ENCODE measurements at places on chromosomes 5 and 9.

- no peak for DNase-seq
Measured at GRCh38 chr9:76691517-76692313, 72.5 kb upstream of the PCA3 start.

DNA sequence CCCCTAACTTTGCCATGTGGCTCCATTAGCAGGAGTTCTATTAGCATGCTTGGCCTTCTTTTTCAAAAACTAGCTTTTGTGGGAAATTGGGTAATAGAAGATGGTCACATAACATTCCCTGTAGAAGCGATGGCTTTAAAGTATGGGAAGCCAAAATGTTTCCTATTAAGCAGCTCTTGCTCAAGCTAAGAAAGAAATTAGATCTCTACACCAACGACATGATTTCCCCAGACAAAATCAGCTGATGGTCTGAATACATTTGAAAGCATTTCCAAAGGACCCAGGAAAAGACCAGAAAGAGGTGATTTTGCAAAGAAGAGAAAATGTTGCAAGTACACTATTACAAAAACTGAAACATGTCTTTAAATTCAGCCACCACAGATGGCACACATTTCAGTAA, 4.8 kb upstream of the NFIL3 start:
- DNase-seq: no peak

DNA sequence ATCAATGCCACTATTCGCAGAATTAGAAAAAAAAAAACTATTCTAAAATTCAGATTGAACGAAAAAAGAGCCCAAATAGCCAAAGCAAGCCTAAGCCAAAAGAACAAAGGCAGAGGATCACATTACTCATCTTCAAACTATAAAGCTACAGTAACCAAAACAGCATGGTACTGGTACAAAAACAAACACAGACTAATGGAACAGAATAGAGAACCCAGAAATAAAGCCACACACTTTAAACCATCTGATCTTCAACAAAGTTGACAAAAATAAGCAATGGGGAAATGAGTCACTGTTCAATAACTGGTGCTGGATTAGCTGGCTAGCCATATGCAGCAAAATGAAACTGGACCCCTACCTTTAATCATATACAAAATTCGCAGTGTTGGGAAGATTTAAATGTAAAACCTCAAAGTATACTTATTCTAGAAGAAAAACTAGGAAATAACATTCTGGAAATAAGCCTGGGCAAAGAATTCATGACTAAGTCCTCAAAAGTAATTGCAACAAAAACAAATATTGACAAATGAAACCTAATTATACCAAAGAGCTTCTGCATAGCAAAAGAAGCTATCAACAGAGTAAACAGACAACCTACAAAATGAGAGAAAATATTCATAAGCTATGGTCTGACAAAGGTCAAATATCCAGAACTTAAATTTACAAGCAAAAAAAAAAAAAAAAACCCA, 153.7 kb downstream of the NDUFS4 start:
- no peak for DNase-seq

DNA sequence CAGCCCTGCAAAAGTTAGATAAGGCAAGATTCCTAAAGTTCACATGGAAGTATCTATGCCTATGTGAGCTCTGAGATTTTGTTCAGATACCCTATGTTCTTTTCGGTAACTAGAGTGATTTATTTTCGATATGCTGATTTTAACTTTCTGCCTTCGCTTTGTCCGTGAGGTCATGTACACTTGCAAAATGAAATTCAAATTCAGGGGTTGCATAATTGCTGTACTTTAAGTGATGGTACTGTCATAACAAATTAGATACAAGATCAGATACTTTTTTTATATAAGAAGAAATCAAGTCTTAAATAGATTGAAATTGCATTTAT, 350 bp upstream of the ECPAS start:
- no peak for DNase-seq

DNA sequence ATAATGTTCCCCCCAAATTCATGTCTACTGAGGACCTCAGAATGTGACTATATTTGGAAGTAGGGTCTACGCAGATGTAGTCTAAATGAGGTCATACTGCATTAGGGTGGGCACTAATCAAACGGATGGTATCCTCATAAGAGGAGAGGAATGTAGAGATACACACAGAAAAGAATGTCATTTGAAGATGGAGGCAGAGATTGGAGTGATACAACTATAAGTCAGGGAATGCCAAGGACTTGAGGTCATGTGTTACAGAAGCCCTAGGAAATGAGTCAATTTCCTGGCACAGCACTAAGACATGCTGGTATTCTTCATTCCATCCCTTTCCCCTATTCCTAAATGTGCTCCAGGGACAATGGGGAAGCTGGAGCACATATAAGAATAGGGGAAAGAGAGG, 758 bp upstream of the PDCD1LG2 start:
- no peak for DNase-seq

- DNase-seq: no peak
Measured at GRCh38 chr5:44099643-44100042, 289.6 kb downstream of the FGF10 start.

DNA sequence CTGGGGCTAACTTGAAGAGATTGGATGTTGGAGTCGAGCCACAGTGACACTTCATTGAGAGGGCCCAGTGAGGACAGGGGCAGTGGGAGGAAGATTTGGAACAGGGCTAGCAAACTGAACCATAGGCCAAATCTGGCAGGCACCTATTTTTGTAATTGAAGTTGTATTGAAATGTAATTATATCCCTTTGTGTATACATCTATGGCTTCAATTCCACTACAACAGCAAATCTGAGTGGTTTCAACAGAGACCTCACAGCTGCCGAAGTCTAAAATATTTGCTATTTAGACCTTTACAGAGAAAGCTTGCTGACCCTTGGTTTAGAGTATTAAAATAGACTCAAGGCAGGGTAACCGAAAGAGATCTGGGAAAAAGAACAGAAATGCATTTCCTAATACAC, 4.7 kb upstream of the TNFSF8 start:
- DNase-seq: no peak

DNA sequence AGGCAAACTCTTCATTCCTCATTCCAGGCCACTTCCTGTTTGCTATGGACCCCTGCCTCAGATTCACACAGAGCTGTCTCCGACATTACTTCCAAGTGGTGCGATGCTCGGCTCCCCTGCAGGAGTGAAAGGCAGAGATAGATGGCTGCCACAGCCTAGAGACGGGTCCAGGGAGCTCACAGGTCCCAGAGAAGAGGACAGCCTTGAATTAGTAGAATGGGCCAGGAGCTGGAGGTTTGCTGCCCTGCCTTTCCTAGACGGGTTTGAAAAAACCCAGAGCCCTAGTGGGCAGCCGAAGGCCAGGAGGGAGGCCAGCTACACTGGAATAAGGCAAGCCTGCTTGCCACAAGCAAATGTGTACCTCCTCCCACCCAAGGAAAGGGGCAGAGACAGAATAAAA, 1.8 kb downstream of the ANKRD34B start:
- no peak for DNase-seq

DNA sequence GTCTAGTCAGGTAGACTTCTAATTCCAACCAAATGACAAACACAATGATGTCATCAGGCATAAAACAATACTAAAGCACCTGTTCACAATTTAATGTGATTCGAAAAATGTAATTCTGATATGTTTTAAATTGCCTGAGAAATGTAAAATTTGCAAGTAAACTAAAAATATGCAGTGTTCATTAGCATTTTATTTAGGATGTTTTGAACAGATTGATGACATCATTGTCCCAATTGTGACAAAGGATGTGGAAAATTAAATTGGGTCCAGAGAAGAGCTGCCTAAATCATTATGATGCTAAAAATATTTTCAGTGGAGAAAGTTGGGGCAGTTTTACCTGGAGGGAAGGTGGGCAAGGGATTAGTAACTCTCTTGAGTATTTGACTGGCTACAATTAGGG, 86.5 kb downstream of the CFAP90 start:
- no peak for DNase-seq

DNA sequence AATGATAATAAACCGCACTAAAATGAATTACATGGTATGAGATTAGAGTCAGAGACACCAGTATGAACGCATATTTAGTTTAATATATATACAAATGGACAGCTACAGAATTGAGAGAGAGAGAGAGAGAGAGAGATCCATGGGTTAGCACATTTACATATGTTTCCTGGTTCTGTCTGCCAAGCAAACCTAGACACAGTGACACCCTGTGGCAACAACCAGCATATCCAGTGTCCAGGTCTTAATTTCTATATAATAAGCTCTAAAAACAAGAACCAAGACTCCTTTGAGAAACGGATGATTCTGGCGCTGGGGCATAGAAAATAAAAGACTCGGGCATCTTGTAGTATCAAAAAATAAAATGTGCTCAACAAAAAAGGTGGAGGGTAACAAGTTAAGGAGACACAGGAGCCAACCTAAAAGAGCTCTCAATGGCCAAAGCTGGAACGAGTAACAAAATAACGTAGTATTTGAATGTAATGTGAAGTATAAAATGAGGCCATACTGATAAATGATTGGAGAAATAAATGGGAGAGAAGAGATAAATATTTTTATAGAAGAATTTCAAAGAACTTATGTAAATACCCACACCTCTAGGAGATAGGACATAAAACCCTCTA, 84.5 kb downstream of the RFX3 start:
- peak; percentile 51 for DNase-seq

DNA sequence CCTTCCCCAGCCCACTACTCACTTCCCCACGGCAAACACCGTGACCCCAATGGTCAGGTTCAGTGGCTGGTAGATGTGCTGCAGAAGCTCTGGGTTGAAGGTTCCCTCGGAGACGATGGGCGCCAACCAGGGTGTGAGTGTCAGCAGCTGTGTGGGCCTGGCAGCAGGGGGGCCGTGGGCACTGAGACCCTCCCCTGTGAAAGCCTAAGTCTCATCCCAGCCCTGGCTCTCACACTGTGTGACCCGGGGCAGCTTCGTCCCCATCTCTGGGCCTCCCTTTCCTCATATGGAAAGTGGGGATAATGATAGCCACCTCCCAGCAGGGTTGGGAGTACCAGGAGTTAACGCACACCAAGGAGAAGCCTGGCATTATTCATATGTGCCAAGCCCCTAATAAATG, 8.6 kb downstream of the GBGT1 start:
- DNase-seq: no peak

- no peak for DNase-seq
Measured at GRCh38 chr9:76557674-76558225, 98.8 kb downstream of the GCNT1 start.

DNA sequence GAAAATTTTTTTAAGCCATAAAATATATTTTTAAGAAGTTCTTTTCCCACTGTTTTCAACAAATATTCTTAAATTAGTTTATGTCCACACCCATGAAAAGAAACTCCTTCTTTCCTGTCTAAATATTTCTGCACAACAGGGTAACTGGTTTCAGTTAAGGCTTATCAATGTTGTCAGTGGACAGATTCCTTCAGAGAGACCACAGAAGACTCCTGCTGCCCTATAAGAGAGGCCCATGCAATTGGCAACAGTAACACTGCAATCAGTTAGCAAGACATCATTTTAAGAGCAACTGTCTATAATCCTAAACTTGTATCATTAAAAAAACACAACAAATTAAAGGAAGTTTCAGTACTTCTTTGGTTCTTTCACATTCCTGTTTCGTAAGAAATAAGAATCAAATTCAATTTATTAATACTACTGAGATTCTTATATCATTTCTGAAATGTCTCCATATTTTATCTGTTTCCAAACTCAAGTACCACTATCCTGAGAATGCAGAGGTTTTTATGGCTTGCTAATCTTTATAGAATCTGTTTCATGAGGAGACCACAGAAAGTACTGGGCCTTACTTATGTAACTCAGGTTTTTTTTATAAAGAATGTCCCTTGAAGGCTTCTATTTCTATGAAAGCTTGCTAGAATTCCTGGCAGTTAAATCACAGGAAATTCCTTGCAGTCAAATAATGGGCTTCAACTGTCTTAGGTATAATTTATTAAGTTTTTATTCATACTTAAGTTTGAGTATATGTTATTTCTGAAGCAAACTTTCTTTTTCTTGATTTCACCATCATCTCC, 240.2 kb downstream of the RFX3 start:
- no peak for DNase-seq

DNA sequence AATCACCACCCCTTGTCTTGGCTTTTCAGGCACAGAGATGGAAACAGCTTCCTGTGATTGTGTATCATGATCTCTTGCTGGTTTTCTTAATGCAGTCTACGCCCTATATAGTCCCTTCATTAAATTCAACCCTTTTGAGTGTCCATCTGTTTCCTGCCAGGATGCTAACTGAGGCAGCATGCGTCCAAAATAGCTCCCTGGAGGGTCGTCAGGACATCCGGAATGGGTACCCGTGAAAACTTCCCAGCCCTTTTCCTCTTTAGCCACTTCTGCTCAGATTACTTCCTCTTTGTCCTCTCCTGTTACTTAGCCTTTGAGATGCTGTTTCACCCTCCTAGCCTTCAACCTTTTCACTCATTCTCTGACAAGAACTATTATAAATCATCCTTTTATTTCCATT, 79.8 kb upstream of the KLF9 start:
- DNase-seq: no peak

DNA sequence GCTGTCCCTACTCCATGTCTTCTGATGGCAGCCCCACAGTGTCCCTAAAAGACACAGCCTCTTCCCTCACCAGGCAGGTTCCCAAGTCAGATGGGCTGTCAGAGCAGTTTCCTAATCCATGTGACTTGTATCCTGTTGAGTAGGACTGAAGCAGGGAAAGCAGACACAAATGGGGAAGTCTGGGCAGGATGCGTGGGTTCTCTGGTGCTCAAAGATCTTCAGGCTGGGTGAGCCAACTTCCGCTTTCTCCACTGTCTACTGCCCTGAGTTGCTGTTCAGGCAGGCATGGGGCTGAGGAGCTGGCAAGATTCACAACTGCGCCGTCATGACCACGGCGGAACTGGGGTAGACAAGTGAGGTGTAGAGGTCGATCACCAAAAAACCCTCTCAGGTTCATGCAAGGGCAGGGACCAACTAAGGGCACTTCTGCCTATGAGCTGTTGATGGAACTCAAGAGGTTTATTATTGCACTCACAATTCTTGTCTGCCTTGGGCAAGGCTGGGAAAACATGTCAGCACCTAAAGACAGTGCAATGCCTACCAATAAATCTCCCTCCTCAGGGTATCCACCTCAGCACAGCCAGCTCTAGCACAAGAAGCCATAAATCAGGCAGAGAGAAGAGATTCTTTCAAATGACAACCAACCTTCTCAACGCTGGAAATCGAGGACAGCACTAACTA, 83.4 kb downstream of the RAPGEF1 start:
- peak; percentile 78 for DNase-seq

DNA sequence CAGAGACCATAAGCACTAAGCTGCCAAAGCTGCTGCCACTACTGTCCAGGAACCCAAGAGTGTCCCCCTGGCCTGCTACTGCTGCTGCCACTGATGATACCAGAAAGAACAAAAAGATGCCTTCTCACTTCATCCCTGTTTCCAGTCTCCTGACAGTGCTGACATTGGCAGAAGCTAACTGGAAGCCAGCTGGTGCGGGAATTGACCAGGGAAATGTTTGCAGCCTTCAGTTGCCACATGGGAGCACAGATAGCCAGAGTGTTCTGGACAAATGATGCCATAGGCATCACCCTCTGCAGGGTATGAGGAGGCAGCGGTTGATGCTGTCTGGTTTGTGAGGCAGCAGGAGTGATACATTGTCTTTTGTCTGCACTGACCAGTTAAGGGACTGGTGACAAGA, 258.4 kb downstream of the ZSWIM6 start:
- no peak for DNase-seq

GRCh38 chr9:108188976-108189375, 666.8 kb downstream of the ACTL7B start:
- no peak for DNase-seq

- DNase-seq: peak; percentile 17
Measured at GRCh38 chr5:59587489-59588337, 305.8 kb downstream of the PDE4D start.
